ENCODE measurements at places on chromosomes 13 and 19.

DNA sequence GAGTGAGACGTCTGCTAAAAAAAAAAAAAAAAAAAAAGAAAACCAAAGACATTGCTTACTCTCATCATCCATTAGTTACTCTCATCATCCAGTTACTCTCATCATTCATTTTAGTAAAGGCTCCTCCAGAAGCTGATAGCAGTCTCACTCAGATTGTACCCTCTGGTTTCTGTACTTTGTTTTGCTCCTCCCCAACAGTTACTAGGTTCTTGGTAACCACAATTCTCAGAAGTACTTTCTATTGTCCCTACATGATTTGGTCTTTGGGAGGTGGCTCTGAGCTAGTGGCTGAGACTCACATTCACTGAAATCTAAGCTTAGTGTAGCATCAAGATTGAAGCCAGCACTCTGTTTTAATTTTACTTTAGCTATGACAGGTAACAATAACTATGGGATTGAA, 14.3 kb downstream of the ERICH4 start:
- no peak for DNase-seq

GRCh38 chr13:77397636-77398035, 70.7 kb upstream of the MYCBP2 start:
- DNase-seq: peak; percentile 43

GRCh38 chr19:29293292-29293691, 80.3 kb upstream of the UQCRFS1 start:
- no peak for DNase-seq

DNA sequence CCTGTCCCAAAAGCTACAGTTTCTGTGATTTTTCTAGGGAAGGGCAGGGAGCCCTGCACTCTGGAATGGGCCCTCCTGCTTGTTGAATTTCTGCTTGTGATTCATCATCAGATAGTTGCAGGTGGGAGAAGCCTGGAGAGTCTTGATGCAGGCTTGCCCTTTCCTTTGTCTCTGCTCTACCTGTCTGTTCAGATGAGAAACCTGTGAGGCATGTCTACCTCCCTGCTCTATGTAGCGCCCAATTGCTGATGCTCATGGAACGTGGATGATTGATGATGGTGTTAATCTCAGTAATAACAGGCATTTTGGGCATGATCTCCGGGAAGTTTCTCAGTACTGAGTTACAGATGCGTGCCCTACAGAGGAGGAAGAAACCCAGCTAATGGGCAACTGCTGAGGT, 10.9 kb upstream of the CBY2 start:
- DNase-seq: no peak

DNA sequence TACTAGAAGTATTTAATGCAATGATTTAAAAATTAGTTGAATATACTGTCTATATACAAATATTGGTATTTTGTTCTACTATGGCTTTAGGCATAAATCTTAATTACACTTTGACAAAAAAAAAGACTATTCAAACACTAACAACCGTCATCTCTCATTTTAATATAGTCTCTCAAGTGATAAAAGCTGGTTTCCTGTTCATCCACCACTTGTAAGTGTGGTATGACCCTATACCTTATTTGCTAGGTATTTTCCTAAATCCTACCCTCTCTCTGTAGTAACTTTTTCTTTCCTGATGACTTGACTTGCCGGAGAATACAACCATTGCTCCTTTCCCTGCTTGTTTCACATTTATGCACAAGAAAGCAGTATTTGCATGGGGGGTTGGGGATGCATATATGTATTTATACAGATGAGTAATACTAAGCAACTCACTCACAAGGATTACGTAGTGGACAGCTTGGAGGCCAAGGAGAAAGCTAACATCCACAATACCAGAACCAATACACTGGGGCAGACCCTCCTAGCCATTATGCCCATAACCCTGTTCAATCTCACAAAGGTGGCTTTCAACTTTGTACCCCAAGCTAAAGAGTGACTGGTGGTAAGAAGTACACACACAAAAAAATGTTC, 12.7 kb upstream of the EFNB2 start:
- peak; percentile 65 for DNase-seq

- DNase-seq: no peak
Observed at GRCh38 chr13:113653264-113654174, 4.5 kb downstream of the ATP4B start.

- peak; percentile 4 for DNase-seq
Observed at GRCh38 chr13:48866249-48866648, 109.5 kb upstream of the FNDC3A start.

GRCh38 chr13:97567510-97568243, 133.7 kb downstream of the RAP2A start:
- peak; percentile 50 for DNase-seq

DNA sequence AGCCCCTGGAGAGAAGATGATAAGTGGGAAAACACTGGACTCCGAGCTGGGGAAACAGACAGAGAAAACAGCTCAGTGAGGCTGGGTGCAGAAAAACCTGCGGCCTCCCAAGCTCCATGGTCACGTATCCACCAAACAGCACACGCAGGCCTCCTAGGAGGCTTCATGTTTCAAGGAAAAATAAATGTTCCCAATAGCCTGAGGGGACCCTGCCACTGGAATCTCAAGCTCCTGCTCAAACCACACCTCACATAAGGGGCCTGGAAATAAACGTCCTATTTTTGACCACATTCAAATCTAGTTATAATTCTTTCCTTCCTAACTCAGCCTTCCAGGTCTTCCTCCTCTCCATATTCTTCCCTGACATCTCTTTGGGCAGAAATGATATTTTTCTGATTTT, 225.7 kb downstream of the ABCC4 start:
- no peak for DNase-seq

- peak; percentile 22 for DNase-seq
Observed at GRCh38 chr19:52896431-52897137, 851 bp downstream of the ZNF320 start.

GRCh38 chr19:15758379-15758778, 20.6 kb downstream of the OR10H3 start:
- DNase-seq: no peak

DNA sequence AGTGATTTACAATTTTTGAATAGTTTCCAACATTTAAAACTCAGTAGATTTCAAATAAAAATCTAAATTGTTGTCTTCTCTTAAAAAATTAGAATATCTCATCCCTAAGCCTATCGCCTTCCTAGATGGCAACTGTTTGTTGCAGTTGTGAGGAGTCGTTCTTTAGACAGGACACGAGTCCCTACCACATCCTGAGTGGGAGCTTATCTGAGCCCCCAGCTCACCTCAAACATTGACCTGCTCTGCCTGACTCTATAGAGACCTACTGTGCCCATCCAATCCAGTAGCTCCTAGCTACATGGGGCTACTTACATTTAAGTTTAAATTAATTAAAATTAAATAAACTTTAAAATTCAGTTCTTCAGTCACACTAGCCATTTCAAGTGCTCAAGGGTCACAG, 434.7 kb downstream of the FOXO1 start:
- no peak for DNase-seq

- no peak for DNase-seq
Observed at GRCh38 chr19:41554907-41555306, 21.1 kb upstream of the CEACAM21 start.

DNA sequence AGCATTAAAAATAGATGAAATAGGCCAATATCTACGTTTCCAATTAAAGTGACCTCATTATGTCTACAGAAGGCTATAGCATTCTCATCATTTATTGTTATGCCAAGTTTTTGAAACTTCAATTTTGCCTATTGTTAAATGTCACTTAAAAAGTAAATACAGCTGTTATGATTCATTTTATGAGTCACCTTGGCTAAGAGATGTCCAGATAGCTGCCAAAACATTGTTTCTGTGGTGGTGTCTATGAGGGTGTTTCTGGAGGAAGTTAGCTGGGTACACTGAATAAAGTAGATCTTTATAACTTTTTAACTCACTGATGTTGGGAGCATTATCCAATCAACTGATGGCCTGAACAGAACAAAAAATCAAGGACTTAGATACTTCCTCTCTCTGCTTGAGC, 1209.7 kb upstream of the PCDH9 start:
- no peak for DNase-seq

DNA sequence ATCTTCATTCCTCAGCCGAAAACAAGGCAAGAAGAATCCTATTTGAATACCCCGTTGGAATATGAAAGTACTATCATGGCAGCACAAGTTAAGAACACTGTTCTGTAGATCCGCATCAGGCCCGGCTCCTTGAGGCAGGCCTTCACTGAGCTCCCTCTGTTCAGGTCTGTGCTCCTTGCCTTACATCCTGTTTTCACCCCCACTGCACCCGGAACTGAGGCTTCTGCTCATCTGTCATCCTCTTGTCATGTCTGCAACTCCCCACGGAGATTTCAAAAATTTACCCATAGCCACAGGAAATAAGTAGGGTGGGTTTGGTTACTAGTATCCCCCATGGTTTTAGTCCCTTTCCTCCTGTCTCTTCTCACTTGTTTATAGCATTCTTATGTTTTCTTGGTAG, 861.9 kb downstream of the GPC5 start:
- DNase-seq: no peak

DNA sequence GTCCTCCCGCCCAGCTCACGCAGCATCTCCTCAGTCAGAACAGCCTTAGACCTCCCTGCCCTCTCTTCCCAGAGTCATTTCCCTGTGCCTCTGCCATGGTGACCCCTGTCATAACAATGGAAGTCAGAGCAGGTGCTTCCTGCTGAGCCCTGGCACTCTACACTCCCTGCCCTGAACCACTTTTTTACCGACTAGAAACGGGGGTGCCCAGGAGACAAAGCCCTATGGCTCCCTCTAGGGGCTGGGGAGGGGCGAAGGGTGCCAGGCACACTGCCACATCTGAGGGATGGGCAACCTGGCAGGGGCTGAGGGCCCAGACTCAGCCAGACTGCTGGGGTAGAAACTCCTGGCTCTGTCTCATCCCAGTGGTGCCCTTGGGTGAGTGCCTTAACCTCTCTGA, 16.4 kb downstream of the ZNF574 start:
- DNase-seq: peak; percentile 31

DNA sequence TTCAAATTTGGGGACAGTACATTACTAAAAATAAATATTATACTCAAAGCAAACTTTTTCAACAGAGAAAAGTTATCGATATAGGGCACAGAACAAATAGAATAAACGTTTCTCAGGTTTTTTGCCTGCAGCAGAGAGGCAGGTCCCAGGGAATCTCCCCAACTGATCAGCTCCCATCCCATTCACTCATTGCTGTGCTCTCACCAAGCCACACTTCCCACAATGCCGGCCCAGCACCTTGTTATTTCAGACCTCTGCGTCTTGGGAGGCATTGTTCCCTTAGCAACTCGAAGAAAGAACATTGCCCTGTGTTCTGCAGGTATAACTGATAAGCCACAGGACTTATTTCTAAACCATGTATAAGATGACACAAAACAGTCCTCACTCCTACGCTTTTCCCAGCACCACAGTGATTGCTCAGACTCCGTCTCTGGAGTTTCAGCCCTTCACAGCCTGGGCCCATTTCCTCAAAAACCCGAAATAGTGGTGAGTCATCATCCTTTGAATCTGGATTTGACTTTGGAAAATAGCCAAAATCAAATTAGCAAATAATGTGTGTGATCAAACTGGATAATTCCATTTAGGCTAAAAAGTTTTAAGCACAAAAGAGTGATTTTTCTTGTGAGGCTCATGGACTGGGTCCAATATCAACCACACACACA, 100.4 kb downstream of the DCLK1 start:
- DNase-seq: peak; percentile 93

DNA sequence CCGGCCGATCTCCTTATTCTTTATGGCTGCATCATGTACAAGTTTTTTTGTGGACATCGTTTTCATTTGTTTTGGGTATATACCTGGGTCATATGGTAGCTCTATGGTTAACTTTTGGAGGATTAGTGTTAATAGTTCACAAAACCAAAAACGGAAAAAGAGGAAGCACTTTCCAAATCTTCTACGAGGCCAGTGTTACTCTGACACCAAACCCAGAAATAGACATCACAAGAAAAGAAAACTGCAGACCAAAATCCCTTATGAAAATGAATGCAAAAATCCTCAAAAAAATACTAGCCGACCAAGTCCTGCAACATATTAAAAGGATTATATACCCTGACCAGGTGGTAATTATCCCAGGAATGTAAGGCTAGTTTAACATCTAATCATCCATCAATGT, 29.8 kb downstream of the ADGRE2 start:
- no peak for DNase-seq

GRCh38 chr13:95276037-95276505, 25.2 kb downstream of the ABCC4 start:
- DNase-seq: no peak

GRCh38 chr13:93818345-93818744, 591.7 kb downstream of the GPC6 start:
- DNase-seq: no peak

DNA sequence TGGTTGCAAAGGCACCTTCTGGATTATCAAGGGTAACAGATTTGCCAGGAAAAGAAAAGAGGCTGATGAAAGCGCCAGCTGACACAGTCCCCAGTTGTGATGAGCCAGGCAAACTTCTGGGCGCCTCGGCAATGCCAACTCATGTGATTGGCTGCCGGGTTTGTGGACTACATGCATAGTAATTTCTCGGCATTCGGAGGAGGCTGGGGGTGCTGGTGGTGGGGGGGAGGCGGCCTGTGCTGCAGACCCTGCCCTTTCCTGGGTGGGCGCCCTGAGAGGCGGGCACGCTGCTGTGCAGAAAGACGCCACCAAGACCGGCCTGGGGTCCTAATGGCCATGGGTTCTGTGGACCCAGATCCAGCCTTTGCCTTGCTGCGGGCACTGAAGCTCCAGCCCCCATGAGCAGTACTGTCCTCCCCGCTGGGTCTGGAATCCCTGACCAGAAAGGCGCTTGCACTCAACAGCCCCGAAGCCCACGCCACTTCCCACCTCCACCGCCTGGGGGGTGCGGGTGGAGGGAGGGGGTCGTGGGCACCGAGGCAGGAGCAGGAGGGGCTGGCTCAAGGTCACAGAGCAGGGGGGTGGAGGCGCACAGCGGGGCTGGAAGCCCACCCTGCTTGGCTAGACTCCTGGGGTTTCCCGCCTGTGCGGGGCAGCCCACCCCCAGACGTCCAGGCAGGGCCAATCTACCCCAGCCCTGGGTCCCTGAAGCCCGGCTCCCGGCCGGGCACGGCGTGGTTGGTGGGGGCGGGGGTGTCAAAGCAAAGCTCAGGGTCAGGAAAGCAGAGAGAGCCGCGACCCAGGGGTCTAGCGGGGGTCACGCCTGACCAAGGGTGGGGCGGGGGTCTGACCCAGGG, 1.0 kb downstream of the DIRAS1 start:
- DNase-seq: peak; percentile 28

DNA sequence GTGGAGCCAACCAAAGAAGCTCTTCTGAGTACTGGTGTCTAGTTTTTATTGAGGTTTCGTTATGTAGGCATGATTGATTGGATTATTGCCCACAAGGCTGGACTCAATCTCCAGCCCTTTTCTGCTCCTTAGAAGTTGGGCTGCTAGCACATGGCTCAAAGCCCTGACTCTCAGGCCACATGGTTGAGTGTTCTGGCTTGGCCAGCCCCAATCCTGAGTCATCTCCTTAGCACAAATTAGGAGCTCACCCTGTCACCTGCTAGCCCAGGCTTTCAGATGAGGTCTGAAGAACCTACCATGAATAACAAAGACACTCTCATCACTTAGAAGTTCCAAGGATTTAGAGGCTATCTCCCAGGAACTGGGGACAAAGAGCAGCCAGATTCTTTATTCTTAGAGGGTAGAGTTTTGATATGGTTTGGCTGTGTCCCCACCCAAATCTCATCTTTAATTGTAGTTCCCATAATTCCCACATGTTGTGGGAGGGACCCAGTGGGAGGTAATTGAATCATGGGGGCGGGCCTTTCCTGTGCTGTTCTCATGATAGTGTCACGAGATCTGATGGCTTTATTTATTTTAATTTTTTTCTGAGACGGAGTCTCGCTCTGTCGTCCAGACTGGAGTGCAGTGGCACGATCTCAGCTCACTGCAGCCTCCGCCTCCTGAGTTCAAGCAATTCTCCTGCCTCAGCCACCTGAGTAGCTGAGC, 11.3 kb downstream of the DPY19L3 start:
- DNase-seq: peak; percentile 18

GRCh38 chr13:48644951-48645350, 8.8 kb upstream of the CYSLTR2 start:
- DNase-seq: no peak
